Activated CD8-positive, alpha-beta memory T cell treated with anti-CD3 and anti-CD28 coated beads, Interleukin-2, amount 50 U/mL, for 4 hours (primary cell): ENCODE measurements at places on chromosomes 7 and 10.

GRCh38 chr10:118007773-118008172 is 39.0 kb downstream of the RAB11FIP2 start:
- no peak for DNase-seq

DNA sequence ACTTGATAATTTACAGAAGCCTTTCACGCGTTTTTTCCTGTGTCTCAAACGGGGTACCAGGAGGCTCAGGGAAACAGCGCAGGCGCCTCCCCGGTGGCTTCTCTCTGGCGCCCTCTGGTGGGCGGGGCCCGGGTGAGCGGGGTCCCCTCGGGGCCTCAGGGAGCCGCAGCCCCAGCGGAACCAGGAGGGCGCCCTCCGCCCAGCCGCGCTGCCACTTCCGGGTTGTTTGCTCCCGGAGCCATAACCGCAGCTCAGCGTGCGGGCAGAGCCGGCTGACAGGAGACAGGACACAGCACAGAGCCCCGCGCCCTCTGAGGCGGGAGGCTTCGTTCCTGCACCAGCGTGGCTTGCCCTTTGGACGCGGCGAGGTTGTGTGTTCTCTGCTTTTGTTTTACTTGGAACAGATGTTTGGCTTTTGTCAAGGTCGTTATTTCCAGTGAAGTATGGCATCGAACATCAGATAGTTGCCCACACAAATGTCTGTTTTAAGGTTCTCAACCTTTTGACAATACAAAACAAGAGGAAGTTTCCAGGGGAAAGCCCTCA is 6.9 kb upstream of the CYP2E1 start:
- peak; percentile 94 for DNase-seq

DNA sequence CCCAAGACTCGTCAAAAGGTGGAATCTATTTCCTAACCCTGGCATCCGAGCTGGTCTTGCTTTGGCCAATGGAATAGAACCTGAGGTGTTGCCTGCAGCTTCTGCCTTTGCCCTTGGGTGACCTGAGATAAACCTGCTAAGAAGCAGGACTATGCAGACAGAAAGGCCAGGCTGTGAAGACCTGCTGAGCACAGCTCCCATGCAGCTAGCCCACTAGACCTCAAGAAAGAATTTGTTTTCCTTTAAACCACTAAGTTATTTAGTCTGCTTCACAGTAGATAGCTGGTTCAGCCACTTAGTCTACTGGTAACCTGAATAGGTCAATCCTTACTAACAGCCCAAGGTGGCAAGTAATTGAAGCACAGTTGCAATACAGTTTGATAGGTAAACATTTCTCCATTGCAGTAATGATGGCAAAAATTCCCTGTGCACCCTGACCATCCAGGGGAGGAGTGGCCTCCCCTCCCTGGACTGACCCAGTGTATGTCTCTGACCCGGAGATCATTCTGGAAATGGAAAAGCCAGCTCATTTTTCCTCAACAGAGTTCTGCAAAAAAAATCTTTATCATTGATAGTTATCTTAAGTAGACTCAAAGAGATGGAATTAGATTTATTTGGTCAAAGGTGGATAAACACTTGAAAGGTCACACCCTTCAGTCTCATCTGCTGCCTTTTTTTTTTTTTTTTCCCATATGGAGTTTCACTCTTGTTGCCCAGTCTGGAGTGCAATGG is 20.0 kb downstream of the TNS3 start:
- DNase-seq: no peak

GRCh38 chr10:28293236-28294168 is 9.4 kb downstream of the MPP7 start:
- no peak for DNase-seq

DNA sequence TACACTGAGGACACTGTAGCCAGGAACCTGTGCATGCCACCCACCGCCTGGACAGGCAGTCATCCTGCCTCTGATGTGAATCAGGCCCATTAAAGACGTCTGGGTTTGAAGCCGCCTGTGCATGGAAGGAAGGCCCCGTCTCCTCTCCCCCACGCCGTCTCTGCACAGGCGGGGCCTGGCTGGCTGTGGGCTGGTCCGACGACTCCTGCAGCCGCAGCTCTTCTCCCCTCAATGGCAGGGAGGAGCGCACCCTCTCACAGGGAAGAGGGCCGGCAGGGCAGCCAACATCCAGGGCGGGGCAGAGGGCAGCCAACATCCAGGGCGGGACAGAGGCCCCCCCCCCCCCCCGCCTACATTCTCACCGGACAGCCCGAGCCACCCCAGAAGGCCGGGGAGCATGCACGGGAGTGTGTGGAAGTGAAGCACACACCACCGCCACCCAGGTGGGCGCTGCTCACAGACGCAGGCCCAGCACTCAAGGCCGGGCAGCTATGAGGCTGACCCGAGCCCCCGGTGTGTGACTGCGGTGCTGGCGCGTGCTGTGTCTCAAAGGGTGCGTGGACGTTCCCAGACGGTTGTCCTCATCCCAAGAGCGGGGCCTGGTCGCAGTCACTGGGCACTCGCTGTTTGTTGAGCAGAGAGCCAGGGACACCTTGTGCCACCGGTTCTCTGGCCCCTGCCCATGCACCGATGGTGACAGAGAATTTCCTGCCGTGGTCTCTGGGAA is 19.1 kb downstream of the DPYSL4 start:
- DNase-seq: no peak

DNA sequence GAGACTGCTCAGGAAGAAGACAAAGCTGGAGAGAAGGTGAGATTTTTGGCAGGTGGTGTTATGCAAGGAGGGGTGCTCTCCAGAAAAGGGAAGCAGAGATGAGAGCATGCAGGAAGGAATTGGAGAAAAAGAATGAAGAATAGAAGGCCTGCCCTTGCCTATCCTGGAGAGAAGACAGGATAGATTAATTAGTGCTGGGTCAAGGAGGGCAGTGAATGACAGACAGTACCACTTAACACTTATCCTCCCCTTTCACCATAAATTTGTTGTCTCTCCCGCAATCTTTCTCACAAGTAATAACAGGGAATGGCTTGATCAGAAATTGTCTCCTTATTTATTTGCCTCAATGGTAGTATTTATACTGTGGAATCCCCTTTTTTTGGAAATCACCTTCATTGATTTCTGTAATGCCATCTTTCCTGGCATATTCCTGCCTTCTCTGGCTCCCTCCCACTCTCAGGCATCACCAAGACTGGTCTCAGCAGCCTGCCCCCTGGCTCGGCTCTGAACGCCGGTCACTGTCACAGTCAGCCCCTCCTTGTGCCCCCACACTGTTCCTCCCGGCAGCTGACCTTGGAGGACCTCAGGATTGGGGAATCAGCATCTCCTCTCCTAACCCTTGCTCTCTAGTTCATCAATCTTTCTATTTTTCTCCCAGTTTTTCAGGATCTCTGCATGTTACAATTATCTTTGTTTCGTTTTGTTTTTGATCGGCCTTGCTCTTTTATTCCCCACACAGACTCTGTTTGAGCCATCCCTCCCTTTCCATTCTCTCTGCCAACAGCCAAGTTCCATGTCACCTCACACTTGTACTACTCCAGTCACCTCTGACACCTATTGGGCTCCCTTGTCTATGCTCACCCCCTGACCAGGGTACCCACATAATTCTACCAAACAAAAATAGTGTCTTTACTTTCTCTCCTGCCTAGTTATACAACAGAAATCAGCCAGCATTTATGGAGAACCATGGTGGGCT is 294.2 kb downstream of the PLXDC2 start:
- no peak for DNase-seq

DNA sequence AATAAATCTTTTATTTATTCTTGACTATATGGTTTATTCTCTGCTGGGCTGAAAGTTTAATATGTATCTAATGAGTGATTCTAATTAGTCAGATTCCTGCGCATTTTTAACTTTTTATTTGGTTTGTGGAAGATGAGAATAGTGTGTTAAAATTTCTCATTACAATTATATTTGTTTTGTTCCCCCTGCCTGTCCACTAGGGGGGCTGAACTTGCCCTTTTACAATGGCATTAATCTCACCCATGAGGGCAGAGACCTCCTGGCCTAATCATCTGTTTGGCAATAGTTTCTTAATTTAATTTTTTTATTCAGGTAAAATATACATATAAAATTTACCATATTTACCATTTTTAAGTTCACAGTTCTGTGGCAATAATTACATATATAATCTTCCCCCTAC is 278.5 kb upstream of the NPY start:
- DNase-seq: no peak

DNA sequence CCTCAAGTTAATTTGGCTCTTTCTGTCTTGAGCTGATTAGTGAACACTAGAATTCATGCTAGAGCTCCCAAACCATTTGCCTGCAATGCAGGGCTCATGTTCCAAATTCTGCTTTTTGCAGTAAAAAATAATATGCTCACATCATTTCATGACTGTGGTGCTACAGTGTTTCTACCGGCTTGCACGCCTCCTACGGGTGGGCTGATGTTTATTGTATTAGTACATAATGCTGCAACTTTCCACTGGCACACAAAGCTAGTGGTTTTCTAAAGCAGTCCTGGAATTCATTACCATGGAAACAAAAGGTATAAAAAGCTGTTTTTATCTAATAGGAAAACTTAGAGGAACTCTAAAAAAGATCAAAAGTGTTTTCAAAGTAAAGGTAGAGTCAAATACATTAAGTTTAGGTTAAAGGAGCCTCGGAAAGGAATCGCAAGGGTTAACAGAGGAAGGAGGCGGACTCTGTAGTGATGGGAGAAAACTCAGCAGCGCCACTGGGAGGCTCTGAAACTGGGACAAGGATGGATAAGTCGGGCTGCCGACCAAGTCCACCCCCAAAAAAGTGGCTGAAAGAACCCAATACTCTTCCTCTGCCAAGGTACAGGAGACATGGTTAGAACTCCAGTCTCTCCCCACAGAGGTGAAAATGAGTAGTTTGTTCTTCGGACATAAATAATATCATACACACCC is 25.9 kb downstream of the GRM8 start:
- DNase-seq: no peak

DNA sequence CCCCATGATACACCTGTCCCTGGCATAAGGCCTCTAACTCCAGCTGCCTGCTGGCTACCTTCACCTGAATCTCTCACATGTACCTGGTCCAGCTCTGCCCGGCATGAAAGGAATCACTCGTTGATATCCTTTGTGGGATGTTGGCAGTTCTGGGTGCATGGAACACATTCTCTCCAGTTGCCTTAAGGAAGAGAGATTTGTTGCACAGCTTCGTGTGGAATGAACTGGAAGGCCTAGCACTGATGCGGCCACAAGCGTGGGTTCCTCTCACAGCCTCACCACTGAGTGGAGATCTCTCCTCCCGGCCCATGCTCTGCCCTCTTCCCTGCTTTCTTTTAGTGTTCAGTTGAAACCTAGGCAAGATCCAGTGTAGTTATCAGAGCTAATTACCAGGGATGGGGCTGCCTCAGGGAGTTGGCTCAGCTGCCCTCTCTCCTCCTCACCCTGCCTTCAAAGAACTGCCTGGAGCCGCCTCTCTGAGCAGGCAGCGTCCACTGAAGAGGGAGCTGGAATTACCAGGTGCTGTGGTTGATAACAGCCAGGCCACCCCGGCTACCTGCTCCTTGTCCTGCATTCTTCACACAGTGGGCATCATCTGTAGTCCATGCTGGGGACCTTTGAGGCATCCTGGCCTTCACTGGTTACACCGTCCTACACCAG is 194.3 kb downstream of the CCDC3 start:
- no peak for DNase-seq

- no peak for DNase-seq
Observed at GRCh38 chr7:154777023-154777422, 225.9 kb downstream of the PAXIP1 start.

DNA sequence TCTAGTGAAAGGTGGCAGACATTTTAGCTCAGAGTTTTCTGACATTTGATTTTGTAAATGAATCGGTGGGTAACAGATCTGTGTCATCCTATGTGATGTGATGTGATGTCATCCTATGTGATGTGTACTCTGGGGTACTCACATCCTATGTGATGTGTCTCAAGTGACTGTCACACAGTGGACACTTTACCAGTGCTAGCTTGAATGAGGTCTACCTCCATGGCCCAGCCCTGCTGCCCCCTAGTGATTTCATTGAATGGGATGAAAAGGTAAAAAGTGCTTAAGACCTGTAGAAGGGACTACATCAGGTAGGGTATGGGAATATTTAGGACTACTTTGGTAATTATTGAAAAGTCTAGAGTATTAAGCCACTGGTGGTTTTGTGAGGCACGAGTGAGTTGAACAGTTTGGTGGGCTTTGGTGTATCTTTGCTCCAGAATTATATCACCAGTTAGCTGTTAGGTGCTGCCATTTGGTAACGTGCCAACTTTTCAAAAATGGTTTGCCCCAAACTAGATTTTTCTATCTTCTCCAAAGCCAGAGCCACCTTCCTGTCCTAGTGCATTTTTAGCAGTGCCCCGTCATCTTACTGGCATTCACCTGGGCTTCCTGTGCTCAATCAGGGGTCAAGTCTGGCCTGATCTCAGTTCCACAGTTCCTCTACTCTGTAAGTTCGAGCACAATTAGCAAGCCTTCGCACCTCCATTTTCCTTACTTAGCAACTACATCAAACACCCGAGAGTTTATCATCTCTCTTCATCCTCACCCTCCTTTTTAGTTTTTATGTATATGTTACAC is 9.7 kb downstream of the EIF4H start:
- peak; percentile 32 for DNase-seq

GRCh38 chr7:1579481-1580421 is 9.9 kb upstream of the PSMG3 start:
- peak; percentile 74 for DNase-seq

DNA sequence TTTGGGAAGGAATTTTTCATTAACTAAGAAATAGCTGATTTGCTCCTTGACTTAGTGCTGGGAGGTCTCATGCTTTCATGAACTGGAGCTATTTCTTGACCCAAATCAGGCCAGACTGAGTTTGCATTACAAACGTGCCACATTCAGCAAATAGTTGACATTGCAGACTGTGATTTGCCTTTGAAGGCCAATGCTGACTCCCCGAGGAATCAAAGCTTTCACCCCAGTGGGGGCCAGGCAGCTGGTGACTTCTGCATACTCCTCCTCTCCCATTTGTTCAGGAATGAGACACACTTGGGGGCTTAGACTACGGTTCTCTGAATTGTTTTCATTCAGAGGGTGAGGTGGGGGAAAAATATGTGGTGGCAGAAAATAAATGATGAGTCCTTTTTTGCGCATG is 111.0 kb upstream of the JAZF1 start:
- DNase-seq: no peak

DNA sequence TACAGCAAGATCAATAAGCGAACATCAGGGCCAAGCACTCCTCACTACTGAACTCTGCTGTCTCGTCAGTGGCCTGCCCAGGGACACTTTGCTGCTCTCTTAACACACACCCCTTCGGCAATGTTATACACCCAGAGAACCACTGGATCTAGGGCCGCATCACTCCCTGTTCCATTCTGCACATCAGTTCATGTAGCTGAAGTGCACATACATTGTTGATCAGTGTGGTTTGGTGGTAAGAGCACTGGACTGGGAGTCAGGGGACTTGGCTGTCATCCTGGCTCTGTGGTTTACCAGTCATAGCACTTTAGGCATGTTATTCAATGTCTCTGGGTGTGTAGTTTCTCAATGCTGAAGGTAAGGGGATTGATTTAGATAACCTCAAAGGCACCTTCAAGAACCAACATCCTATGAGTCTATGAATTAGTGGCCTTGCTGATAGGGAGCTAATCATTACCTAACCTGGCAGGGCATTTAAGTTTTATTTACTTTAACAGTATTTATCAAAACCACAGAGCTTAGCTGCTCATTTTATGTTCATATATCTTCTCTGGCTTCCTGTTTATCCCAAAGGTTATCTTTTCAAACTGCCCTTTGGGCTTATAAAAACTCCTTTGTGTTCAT is 24.8 kb downstream of the DUSP5 start:
- no peak for DNase-seq

- no peak for DNase-seq
Observed at GRCh38 chr10:14374745-14375445, 44.2 kb upstream of the FRMD4A start.
